Astrocyte of the cerebellum (primary cell): ENCODE measurements at places on chromosomes 16 and 17.
A peak's percentile ranks its signal among the peaks of the same experiment; 100 is the strongest.

- DNase-seq, result no peak
Observed at GRCh38 chr16:10812312-10813098, 6.1 kb downstream of the TVP23A start.

DNA sequence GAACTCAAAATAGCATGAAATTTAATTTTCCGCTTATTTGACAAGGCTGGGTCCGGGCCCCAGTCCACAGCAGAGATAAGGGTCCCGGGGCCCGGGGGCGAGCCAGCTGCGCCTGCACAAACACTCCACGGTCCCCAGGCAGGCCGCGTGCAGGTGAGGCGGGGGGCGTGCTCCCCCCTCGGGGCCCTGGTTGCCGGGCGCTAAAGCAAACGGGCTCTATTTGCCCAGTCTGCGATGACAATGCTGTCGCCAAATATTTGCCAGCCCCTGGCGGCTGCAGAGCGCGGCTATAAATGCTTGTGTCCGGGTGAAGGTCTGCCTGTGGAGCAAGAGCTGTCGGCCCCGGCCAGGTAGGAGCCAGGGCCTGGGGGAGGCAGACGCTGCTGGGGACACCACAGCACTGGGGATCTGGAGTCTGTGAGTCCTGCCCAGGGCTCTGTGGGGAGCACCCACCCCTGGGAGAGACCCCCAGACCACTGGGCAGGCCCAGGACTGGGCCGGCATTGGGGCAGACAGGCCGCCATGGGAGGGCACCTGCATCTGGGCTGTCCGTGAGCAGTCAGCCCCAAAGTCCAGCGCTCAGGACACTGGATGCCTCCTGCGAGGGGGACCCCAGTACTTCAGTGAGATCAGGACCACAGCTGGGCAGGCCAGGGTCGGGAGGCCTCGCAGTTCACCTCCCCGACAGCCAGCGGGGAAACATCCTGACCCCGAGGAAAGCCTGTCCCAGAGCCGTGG is at the start of gene PERCC1:
PERCC1 (plus strand) TSS at position 320 of the 738 bp plus-strand sequence. CDS start 1,516 bp downstream, outside the sequence.
- DNase-seq, result no peak

DNA sequence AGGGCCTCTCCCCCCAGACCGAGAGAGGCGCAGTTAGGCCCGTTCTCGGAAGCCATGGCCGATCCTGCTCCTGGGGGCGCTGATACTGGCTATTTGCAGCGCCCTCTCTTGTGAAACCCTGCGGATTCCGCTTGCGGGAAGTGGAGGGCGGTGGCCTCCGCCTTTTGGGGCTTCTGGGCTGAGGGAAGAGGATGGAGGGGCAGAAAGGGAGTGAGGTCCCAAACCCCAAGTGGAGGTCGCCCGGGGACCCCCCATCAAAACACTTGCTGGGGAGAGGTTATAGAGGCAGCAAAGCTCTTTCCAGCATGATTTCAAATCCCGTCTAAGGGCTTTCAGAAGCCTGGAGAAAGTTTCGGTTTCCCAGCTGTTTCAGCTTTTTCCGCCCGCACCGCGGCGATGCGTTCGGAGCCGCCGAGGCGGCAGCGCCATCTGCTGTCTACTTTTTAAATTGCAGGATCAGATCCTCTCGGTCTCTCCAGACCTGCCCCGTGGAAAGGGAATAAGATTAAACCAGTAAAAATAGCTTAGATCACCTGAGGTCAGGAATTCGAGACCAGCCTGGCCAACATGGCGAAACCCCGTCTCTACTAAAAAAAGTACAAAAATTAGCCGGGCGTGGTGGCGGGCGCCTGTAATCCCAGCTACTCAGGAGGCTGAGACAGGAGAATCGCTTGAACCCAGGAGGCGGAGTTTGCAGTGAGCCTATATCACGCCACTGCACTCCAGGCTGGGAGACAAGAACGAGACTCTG is 15.8 kb downstream of the SNX20 start:
- DNase-seq, result peak; percentile 45

GRCh38 chr17:22703786-22704441 is 1011.6 kb downstream of the KCNJ18 start:
- no peak for DNase-seq

- no peak for DNase-seq
Observed at GRCh38 chr17:51765282-51766135, 393.0 kb downstream of the CA10 start.

DNA sequence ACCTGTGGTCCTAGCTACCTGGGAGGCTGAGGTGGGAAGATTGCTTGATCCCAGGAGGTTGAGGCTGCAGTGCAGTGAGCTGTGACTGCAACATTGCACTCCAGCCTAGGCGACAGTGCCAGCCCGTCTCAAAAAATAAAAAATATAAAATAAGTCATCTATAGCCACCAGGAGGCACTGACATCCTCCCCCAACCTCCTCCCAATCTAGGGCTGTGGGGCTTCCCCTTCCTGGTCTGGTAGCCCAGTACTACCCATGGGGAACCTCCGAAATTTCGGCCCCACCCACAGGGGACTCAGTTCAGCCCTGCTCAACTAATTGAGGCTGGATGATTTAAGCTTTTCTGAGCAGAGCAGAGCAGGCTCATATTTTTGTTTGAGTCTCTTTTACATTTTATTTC is 3.2 kb downstream of the ZSCAN10 start:
- no peak for DNase-seq

GRCh38 chr16:19991614-19992013 is 82.1 kb downstream of the GPR139 start:
- DNase-seq, result no peak

DNA sequence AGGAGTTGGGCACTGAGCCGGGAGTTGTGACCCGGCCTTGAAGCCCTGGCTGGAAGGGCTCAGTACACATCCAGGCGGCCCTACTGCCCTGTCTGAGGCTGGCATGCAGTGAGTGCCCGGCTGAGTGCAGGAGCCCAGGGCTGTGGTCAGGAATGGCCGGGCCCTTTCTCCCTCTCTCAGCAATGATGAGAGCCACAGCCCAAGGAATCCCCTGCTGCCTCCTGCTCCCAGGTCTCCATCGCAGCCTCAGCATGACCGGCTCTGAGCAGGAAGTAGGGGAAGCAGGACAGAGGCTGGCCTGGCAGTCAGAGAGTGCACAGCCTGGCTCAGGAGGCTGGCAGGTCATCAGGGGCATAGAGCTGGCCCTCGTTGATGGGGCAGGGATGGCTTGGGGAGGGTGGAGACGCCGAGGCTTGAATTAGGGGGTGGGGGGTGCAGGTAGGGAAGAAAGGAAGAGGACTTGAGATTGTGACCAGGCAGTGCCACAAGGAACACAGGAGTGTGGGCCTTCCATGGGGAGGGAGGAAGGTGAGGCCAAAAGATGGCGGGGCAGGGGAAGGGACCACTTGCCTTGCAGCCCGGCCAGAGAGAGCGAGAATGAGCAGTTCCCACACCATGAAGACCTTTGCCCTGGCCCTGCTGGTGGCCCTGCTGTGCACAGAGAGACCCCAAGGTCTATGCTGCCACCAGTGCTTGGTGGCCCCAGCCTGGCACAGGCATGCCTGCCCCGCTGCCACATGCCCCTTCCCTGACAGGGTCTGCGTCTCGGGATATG is 32.1 kb upstream of the KRT17 start:
- DNase-seq, result no peak

DNA sequence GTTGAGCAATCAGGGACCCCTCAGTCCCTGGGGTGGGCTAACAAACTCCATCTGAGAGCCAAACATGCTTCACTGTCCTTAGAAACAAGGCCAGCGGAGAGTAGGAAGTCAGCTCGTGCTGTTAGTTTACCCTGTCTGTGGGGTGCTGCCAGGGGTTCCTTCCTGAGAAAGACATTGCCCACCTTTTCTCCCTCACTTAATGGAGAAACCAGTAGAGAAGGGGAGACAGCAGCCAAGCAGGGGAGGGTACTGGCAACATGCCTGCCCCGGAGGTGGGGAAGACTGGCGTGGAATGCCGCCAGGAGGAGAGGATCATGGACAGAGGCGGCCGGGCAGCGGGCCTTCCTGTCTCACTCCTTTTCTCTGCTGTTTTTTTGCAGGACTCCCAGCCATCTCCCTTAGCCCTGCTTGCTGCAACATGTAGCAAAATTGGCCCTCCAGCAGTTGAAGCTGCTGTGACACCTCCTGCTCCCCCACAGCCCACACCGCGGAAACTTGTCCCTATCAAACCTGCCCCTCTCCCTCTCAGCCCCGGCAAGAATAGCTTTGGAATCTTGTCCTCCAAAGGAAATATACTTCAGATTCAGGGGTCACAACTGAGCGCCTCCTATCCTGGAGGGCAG is 19.9 kb downstream of the SP2 start:
- DNase-seq, result no peak

GRCh38 chr16:23103603-23104002 is 45.6 kb downstream of the USP31 start:
- no peak for DNase-seq

DNA sequence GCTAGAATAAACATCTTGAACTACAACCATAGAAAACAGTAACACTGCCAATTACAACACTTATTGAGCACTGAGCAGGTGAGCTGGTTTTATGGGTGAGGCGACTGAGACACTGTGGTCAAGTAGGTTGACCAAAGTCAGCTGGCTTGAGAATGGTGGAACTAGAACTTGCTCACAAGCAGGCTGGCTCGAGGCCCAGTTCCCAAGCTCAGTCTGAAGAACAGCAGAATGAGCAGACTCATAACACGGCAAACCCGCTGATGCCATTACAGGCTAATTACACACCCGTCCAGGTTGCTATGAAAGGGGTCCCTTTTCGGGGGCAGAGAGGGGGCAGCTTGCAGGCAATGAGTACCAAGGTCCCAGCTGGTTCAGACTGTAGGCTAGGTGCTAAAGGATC is 6.5 kb downstream of the ZZEF1 start:
- peak; percentile 68 for DNase-seq

DNA sequence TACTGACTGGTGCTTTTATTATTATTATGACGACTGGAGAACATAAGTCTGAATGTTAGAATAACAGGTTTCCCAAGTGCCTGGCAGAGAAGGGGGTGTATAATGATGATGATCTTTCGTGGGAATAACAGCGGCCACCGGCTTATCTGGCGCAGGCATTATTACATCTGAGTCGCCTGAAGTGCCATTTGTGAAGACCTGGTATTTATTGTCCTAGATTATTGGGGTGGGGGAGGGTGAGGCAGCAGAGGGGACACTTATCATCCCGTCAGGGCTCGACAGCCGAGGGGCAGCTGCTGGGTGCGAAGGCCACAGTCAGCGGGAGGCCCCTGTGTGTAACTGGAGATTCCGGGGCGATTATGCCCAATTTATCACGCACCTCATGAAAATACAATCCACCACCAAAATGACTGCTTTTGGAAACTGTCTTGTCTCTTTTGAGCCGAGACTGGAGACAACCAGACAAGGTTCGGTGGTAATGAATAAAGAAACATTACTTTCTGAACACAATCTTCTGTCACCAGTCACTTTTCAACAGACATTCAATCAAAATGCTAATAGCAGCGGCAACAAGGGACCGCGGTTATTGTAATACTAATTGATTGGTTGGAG is 199.3 kb downstream of the CCDC182 start:
- no peak for DNase-seq

DNA sequence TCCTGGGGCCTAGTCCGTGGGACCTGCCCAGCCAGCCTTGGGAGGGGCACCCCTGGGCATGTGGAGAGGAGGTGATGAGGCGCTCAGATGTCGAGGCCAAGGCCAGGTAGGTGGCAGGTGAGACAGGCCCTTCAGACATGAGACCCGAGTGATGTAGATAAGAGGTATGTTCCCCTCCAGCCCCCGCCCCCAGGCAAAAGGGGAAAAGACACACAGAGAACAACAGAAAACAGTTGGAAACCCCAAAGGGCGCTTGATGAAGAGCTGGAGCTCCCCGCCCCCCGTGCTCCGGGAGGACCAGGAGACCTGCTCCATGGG is 95.4 kb upstream of the CBX4 start:
- no peak for DNase-seq

DNA sequence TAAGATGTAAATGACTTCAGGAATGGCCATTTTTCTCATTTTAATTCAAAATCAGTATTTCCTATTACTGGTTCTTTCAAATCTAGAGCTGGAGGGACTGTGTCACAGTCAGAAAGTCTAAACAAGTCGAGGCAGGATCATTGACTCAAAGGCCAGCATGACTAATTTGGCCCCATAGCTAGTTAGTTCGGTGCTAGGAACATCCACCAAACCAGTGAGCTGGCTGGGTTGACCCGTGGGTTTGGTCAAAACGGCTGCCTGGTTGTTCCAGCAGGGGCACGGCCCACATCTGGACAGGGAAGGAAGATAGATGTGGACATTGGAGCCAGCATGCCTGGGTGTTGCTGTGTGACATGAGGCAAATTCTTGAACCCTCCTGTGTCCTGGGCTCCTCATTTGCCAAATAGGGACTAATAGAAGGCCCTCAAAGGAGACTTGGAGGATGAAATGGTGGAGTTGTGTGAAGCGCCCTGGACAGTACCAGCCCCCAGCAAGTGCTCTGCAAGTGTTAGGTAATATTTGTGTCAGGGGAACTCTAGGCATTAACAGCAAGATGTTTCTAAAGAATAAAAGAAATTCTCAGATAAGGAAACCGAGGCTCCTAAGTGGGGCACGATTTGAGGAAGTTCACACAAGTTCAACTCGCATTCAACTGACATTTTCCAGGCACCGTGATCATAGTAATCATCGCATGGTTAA is 46.2 kb downstream of the MEOX1 start:
- no peak for DNase-seq

DNA sequence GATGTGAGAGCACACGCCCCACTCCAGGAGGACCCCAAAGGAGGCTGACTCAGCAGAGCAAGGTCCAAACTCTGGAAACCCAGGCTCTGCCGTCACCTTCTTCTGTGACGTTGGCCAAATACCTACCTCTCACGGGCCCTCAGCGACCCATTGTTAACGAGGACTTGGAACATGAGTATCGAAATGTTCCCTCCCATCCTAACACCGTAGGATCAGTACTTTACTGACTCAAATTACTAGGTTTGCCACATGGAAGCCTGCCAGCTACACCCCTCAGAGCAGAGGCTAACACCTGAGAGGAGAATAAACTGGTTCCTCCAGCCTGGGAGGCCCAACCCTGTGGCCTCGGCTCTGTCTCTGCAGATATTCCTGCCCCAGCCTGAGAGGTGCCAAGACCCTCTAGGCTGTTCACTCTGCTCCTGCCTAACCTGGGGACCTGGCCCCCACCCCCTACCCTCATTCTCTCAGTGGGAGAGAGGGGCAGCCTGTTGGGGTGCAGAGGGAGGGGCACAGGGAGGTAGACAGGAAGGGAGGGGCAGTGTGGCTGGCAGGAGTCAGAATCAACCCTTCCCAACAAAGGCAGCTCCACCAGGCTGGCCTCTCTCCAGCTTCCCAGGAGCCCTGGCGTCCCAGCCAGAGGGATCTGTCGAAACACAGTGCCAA is 4.4 kb downstream of the PITPNM3 start:
- DNase-seq, result no peak

GRCh38 chr17:47277921-47278320 is 24.3 kb downstream of the ITGB3 start:
- no peak for DNase-seq

DNA sequence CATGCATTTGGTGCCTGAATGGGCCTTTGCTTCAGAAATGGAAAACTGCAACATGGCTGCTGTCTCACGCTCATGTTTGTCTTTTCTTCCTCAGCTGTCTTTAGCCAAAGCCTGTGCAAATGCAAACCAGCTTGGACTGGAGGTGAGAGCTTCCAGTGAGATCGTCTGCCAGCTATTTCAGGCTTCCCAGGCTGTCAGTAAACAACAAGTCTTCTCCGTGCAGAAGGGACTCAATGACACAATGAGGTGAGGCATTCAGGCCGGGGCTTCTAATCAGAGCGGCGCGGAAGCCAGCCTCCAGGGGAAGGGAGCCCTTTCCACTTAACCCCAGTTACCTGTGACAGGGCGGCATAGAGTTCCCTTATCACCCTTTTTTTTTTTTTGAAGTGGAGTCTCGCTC is 14.3 kb downstream of the CCNF start:
- no peak for DNase-seq

- no peak for DNase-seq
Observed at GRCh38 chr17:78364436-78365281, 4.8 kb upstream of the SOCS3 start.
